NCI-H226 (cell line): ENCODE measurements at places on chromosomes 2 and 18.

DNA sequence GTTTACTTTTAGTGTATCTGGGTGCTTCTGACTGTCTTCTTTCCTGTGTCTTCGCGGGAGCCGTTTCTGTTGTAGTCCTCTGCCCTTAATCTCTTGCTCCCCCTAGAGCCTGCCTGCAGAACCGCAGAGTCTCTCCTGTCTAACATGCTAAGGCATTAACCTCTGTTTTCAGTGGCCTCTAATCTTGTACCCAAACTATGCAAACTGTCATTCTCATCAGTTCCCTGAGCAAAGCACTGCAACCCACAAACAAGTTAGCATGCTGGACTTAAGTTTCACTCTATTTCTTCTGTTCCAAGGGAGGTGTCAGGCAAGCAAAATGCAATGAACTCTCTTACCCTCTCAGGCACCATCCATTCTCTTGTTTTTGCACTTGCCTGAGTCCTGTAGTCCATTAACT, 138.4 kb downstream of the OTX1 start:
- DNase-seq: no peak

GRCh38 chr2:151260573-151261230, 961 bp downstream of the RBM43 start:
- no peak for DNase-seq

DNA sequence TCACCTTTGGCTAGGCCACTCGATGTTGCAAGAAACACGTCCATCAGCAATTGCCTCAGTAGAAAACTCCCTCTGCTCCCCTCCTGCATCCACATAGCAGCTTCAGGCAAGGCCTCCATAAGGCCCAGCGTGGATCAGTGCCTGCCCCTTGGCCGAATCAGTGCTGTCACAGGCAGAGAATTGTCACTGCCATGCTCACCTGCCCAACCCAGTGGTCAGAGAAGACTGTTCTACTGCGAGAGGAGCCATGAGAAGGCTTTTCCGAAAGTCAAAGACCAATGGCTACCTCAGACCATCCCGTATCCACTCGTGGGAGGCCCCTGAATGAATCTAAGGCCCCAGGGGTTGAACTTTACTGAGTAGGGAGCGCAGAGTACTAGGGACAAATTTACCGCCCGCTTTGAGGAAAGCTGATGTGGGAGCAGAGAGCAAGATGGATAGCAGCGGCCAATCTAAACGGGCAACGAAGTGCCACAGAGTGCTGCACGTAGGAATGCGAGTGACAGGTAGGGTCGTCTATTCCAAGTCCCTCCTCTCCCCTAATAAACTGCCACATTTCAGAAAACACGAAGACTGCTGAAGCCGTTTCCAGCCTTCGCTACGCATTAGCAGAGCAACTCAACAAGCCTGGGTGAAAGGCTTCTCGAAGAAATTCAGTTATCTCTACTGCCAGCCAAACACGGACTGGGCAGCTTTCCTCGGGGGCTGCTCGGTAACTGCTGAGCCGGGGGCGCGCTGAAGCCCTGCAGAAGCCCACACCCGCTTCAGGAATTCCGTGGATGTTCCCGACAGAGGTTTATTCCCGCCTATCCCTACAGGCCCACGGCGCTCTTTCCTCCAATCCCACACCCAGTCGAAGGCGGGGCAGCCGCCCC, 968 bp upstream of the RALBP1 start:
- DNase-seq: peak; percentile 79

DNA sequence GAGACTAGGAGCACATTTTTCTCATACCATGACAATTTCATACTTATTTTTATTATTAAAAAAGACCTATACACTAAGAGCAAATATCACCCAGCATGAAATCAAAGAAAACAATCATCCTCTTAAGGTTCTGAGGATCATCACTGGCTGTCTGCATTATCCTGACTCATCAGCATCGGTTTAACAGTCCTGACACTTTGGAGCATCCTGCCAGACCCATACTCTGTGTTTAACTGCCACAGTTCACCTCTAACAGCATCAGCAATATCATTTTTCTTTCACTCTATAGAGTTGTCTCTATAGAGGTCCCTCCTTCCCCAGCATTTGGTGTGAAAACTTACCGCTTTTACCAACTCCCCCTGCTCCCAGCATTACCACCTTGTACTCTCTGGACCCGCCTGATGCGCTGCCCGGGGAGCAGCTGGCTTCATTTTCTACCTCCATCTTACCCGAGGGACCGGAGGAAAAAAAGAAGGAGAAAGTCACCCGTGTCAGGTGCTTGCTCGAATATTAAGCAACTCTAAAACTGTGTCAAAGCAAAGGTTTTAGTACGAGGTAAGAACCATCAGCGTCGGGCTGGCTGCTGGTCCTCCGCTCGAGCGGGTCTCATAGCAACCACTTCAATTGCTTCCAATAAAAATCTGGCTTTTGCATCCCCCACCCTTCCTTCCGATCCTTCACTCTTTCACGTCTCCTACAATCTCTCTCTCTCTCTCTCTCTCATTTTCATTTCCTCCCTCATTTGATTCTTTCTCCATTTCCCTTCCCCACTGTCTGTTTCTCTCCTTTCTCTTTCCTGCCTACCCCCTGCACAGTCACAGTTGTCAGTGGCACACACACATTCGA, at the start of gene RIT2:
Gene RIT2, minus strand, starts transcription at position 610 of the 846 bp plus-strand sequence.
- no peak for DNase-seq

GRCh38 chr2:120739438-120740090, 3.9 kb downstream of the GLI2 start:
- no peak for DNase-seq

DNA sequence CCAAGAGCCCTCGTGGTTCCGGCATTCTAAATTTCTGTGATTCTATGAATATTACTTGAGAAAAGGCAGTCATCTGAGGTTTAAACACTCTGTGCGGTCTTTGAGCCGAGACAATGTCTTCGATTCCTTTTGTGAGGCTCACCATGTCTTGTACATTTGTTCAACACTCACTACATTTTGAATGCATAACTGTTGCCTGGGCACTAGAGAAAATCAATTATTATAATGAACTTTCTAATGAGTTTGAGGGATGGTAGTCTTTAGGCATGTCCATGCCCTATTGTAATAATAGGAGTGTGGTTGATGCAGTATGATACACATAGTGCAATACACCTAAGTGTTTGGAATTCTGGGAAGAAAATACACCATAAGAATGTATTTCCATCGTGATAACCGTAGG, 703.4 kb downstream of the MBD2 start:
- no peak for DNase-seq

DNA sequence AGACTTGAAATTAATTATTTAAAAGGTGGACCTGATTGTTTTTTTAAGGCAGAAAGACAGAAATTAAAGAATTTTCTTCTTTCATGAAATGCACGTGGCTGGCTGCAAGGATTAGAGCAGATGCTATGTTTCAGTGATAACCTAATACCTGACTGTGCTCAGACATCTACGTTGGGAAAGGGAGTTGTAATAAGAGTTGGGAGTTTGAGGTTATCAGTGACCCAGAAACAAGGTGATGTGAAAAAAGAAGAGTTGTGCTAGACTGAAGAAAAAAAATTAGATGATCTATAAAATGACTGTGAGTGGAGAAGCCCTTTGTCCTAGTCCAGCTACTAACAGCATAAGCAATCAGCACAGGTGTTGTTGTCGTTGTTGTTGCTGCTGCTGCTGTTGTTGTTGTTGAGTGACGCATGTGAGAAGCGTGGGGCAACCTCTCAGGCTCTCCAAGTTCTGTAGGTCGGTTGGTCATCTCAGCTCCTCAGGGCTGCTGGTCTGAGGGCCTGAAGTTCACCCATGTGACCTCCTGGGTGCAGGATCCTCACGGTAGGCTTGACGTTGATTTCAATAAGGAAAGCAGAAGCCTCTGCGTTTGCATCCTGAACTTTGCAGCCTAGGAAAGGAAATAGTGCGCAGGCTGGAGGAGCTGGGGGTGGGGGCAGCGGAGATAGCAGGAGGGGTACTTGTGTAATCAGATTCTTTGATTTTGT, 7.6 kb downstream of the POU3F3 start:
- no peak for DNase-seq
